Stimulated activated naive CD4-positive, alpha-beta T cell treated with Interleukin-2 at 50 U/mL for 16 hours (primary cell): ENCODE measurements at places on chromosomes 7 and 10.

GRCh38 chr7:131893631-131894340 lies 337.4 kb upstream of the PODXL start:
- no peak for DNase-seq

DNA sequence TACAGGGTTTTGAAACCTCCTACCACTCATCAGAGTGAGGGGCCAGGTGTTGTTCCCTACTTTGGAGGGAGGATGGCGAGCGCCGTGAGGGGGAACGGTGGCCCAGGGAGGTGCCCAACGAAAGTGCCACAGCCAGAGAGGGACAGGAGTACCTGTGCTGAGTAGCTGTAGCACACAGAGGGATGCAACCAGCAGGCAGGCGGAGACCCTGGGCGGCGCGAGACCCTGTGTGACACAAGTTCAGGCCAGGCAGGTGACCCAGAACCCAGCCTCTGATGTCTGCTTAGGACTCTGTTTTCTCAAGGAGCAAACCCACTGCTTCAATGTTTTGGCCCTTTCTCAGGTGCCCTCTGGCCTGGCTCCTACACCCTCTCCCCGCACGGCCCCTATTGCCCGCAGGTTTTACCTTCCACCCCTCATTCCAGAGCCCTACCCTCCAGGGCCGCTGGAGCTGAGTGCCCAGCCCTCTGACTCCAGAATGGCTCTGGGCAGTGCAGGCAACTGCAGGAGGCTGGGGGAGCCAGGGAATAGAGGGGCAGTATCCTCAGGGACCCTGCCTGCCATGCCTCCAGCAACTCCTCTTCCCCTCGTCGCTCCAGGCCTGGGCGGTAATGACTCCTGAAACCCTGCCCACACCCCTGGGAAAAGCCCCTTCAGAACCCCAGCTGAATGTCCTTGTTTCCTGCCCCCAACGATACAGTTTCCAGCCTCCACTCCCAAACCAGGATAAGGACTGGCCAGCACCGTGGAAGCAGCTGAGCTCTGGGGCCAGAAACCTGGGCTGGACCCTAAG lies 164.1 kb upstream of the RHEB start:
- DNase-seq = no peak

GRCh38 chr10:118986815-118987790 lies 42.4 kb upstream of the NANOS1 start:
- DNase-seq = no peak

GRCh38 chr7:43584195-43584586 lies 1.3 kb downstream of the STK17A start:
- peak; percentile 25 for DNase-seq

DNA sequence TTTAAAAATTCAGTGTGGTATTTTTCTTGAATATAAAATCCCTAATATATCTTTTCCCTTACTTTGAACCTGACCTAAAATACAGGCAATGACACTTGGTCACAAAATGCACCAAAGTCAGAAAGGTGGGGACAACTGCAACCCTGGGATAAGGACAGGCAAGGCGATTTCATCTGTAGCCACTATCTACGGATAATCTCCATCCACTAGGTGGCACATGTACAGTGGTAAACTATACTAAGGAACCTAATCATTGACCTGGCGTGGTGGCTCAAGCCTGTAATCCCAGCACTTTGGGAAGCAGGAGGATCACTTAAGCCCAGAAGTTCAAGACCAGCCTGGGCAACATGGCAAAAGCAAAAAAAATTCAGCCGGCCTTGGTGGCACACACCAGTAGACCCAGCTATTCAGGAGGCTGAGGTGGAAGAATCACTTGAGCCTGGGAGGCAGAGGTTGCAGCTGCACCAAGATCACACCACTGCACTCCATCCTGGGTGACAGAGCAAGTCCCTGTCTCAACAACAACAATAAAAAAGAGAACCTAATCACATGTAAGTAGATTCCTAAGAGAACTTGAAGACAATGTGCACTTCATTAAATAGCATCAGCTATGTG lies 98.9 kb downstream of the KMT2C start:
- no peak for DNase-seq

DNA sequence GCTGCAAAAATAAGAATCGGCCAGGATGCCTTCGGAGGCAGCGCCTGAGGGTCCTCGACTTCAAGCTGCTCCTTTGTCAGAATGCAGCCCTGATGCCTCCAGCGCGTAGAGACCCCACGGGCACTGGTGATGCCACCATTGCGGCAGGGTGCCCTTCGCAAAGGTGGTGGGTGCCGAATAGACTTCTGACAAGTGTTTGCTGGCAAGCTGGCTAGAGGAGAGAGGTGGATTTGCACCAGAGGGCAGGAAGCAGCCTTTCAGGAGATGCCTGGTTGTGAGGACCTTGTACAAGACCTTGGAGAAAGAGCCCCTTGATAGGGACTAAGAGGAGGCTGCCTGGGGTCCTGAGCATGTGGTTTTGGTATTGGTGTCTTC lies 103.2 kb upstream of the PPIF start:
- no peak for DNase-seq

DNA sequence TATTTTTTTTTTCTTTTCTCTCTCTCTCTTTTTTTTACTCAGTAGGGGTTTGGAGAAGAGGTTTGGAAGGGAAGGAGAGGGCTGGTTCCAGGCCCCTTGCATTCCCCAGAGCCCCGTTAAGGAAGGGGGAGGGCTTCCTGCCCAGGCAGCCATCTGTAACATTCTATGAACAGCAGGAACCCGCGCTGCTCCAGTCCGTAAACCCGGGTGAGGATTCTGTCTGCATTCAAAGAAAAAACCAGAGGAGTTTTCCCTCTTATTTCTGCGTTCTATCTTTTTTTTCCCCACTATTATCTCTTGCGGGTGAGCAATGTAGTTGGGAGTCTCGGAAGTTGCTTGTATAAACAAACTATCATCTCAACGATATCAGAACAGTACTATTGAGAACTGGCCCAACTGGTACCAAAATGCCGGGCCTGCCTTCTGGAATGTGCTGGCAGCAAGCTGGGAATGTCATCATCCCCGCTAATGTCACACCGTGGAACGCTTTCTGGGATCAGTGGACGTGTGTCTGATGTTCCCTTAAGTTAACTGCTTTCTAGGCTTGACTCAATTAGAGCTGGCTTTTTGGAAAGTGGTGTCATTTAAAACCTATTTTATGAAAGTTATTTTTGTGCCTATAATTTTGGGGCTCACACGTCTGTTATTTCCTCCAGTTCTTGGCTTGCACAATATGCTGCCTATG lies 153.1 kb upstream of the MEOX2 start:
- DNase-seq = no peak

DNA sequence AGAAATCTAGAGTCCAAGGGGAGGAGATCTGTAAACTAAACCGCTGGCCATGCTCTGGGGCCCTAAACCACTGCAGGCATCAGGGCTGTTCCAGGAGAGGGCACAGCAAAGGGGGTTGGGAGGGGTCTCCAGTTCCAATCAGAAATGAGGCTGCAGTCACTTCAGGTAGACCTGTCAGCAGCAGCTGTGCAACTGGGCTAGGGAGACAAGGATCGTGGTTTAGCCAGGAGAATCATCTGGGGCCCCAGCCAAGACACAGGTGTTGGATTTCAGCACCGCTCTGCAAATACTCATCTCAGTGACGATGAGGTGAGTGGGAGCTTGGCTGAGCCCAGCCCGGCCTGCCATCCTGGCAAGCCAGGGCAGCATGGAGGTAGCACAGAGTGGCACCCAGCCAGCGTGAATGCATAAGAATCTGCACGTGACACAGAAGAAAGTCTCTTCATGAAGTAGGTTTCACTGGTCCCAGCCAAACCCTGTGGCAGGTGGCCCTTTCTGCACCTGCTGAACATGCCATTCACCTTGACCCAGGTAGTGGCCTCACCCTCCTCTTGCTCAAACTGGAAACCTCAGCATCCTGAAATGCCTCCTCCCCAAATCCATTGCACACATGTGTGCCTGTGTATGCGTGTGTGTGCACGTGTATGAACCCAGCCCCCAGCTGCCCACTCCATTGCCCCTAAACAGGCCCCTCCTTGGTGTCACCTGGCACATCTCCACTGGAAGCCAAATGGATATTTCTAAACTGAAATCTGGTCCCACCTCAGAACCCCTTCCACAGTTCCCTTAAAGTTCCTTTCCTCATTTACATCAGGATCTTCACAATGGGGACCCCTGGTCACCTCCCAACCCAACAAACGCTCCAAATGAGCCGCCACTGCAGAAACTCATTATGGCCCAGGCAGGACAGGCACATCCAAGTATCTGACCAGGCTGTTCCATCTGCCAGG lies 9.6 kb downstream of the GPRIN2 start:
- no peak for DNase-seq

- DNase-seq = no peak
These were observed 2.5 kb downstream of the MTPN start for GRCh38 chr7:135974667-135975066.

GRCh38 chr10:107611115-107611514 lies 446.6 kb upstream of the SORCS1 start:
- no peak for DNase-seq

- DNase-seq = no peak
These were observed 1.5 kb downstream of the CRPPA start for GRCh38 chr7:16419859-16420258.

GRCh38 chr7:123060446-123060845 lies 64.9 kb upstream of the TAS2R16 start:
- no peak for DNase-seq

DNA sequence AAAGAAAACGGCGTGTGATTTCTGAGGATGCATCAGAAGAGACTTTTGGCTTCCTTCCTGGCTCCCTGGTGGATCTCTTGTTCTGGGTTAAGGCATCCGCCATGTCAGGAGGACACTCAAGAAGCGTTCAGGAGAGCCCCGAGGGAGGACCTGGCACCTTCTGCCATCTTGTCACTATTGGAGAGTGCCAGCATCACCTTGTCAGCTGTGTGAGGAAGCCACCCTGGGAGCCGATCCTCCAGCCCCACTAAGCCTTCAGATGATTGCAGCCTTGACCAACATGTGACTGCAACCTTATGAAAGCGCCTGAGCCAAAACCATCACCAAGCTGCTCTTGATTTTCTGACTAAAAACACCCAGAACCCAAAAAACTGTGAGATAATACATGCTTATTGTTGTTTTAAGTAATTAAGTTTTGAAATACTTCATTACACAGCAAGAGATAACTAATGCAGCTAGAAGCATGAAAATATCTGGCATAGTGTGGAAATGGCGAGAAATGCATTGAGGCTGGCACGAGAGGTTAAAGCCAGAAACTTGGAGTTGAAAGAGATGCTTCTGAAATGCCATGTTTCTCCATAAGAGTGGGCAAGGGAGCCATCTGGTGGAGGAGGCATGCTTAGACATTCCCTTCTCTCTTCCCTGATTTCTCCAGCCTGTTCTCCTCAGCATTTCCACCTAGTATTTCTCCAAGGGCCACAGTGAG lies 5.4 kb upstream of the ZFYVE27 start:
- DNase-seq = peak; percentile 33

DNA sequence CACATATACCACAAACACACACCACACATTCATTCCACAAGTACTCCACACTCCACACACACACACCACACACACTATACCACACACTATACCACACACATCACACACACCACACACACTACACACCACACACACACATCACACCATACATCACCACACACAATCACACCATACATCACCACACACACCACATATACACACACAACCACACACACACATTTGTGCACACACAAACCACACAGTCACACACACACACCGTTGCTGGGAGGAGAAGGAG lies 112.8 kb downstream of the PTPN20 start:
- no peak for DNase-seq

DNA sequence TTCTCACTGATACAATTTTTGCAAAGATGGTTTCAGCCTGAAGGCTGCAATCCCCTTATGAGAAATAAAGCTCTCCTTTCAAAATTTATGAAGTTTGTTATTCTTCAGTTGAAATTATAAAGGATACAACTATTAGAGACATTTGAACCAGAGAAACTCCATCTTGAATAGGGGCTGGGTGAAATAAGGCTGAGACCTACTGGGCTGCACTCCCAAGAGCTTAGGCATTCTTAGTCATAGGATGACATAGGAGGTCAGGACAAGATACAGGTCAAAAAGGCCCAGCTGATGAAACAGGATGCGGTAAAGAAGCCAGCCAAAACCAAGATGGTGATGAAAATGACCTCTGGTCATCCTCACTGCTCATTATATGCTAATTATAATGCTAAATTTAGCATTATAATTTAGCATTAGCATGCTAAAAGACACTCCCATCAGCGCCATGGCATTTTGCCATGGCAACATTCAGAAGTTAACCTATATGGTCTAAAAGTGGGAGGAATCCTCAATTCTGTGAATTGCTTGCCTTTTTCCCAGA lies 22.4 kb upstream of the IFIT1B start:
- no peak for DNase-seq

GRCh38 chr10:127353544-127353943 lies 157.2 kb upstream of the INSYN2A start:
- no peak for DNase-seq

GRCh38 chr7:158377800-158378623 lies 209.6 kb downstream of the PTPRN2 start:
- DNase-seq = no peak

DNA sequence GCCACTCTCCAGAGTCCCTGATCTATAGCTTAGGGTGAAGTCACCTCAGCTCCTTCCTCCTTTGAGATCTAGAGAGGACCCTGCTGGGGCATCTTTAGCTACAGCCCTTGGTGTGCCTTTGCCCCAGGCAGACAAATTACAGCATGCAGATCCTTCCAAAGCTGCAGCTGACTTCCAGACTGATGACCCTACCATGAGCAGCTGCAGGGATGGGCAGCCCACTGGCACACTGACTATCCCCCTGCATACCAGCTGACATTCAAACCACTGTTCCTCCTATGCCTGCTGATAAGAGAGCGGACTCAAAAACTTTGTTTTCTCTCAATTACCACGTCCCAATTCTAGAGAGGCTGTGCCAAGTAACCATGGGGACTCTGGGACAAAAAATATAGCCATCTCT lies 70.6 kb downstream of the COL13A1 start:
- DNase-seq = no peak

DNA sequence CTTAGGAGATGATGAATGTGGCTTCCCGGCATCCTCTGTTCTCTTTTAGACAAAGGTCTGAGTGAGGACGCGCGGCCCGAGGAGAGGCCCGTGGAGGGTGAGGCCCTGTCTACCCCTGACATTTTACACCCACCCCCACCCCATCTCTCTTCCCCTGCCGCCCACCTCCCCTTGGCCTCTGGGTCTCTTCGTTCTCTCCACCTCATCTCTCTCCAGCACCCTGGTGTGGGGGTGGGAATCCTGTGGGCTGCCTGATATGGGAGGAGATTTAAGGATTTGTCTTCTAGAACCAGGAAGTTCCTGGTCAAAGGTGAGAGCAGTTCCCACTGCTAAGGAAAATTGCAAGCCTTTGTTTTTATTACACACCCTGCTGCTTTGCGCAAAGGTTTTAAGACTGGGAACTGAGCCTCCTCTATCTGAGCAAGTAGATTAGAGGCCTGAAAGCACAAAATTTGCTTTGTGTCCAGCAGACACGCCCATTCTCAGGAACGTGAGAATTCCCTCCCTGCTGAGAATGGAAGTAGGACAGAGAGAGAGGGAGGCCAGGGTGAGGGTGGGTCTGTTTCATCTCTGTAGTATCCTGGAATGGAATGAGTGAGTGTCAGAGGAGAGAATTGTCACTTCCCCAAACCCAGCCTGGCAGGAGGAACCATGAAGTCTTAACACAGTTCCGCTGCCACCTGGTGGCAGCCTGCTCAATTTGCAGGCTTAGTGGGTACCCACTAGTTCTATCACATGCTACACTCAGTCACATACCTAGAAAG lies 91.2 kb downstream of the GTF2IRD1 start:
- no peak for DNase-seq

GRCh38 chr10:43735907-43736306 lies 87.2 kb upstream of the ZNF32 start:
- no peak for DNase-seq
